NCI-H1694 (cell line): ENCODE measurements at places on chromosomes 2 and 18.

DNA sequence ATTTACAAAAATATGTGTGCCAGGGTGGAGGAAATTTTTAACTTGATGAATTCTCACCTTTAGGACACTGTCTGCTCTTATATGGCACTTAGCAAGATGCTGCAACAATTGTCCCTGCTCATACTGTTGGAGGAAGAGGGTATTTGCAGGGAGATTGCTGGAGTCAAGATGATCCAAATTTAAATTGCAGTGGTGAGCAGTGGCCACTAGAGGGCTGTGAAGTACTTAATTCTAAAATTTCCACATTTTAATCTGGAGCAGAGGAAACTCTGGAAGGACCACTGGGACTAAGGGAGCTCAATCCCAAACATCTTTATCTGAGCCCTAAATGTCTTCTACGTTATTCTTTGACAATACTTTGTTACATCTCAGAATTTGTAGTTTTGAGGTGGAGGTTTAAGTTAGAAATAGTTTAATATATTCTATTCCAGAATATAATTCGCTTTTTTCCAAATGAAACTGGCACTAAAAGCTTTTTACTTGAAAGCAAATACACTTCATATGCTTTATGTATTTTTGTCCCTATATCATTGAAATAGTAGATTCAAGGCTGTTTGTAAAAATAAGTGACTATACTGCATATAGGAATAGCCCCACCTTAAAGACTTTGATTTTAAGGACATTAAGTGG lies 33.0 kb upstream of the PTH2R start:
- DNase-seq: peak; percentile 72

GRCh38 chr2:28593160-28593755 lies 97.4 kb downstream of the PLB1 start:
- DNase-seq: no peak

- DNase-seq: no peak
Observed at GRCh38 chr2:109053716-109054115, 64.7 kb upstream of the EDAR start.

- no peak for DNase-seq
Observed at GRCh38 chr2:199602271-199602895, 144.6 kb upstream of the SATB2 start.

DNA sequence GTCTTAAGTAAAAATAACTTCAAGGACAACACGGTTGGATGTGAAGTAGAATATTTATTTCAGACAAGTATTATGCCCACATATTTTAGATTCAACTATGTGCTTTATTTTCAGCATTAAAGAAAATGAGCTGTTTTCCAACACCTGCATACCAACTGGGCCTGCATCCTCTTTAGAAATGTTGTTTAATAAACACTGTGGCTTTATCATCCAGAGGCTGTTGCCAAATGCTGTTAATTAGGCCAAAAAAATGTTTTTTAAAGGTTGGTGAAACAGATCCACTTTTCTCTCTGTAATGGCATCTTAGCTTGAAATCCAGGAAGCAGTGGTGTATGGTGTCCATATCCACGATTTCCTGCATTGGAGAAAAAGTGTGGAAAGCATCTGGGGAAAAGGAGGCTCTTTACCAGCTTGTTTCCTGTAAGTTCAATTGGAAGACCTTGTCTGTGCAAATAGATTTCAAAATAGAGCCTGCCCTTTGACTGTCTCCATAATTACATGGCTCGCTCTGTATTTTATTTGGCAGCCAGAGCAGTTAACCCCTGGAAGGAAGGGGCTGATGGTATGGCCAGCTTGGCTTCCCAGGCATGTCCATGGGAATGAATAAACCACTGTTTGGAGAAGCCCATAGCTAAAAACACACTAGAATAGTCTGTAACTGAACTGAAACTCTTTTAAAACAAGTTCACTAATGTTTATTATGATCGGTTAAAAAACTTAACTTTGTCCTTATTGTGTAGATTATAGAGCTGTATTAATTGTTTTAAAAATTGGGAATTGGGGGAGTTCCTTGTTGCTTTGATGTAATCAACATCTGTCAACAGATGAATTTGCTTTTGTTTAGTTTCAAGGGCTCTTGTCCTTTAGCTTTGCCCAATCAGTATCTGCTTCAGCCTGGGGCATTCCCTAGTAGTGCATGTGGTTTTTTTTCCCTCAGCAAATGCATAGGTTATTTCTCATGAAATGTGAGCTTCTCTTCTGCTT lies 33.0 kb upstream of the DLX1 start:
- DNase-seq: no peak

DNA sequence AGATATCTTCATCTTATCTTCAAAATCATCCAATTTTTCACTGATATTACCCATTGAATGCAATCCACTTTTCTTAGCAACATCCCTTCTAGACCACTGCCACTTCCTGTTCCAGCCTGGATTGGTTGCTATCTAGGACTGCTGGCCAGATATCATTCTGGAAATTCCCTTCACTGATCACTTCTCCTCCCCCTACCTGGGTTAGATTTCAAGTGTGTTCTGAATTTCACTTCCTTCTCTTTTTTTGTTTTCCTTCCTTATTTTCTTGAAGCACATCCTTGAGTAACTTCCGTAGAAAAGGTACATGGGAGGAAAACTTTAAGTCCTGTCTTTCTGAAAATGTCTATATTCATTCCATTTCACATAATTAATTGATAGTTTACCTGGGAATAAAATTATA lies 82.0 kb upstream of the IL1R2 start:
- no peak for DNase-seq

GRCh38 chr2:106789185-106789584 lies 96.8 kb downstream of the ST6GAL2 start:
- no peak for DNase-seq

- DNase-seq: no peak
Observed at GRCh38 chr2:168490015-168490874, 34.2 kb downstream of the CERS6 start.

DNA sequence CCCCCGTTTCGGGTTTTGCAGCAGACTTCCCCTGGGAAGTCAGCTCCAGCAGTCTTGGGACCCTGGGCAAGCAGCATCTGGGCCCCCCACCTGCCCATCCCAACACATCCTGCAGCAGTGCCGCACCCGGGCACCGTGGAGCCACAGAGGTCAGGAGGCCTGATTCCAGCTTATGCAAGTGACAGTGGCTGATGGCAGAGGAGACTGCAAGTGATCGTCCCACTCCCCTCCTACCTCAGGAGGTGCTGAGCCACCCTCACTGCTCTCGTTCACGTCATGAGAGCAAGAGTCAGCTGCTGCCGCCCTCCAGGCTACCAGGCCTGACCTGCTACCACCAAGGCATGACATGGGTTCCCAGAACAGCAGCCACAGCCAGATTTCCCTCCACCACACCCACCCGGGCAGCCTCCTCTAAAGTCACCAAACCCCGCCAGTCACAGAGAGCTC lies 18.2 kb downstream of the COX7A2L start:
- DNase-seq: no peak

DNA sequence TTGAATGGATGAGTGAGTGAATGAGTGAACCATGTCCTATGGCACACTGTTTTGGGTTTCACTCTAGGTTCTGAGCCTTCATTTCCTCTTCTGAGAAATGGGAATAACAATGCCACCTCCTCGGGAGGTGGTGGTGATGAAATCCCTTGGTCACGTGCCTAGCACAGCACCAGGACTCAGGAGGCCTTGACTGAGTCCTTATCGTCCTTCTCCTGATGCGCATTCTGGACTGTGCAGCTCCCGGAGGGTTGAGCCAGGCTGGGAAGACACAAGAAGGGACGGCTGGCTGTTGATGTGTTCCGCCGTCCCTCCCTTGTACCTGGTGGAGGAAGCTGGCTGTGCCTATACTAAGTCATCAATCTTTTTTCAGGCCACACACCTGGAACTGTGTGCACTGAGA lies 437.3 kb downstream of the ZNF521 start:
- DNase-seq: no peak

DNA sequence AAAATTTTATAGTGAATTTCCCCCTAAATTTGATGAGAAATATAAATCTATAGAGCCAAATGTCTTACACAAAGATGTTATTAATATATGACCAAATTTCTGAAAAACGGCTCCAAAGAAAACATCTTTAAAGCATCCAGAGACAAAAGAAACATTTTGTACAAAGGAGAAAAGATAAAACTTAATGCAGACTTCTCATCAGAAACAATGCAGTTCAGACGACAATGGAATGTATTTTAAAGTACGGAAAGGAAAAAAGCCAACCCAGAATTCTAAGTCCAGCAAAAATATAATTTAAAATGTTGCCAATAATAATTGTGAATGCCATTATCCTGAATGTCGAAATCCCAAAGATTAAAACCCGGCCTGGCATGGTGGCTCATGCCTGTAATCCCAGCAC lies 129.4 kb downstream of the MCFD2 start:
- no peak for DNase-seq

- DNase-seq: no peak
Observed at GRCh38 chr2:30566631-30567030, 119.6 kb downstream of the LCLAT1 start.

DNA sequence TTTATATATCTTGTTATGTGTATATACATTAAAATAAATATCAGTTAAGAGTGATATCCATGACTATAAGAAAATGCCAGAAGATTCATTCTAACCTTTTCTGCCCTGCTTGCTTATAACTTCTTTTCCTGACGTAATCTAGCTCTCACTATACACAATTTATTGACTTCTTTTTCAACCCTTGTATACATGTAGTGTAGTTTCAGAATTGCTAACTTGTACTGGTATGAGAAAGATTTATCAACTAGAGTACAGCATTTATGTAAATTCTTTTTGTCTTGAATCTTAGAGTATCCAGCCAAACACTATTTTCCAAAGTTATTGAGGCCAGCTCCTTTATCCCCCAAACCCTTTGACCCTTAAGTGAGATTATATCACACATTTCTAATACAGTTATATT lies 798.0 kb upstream of the RAB6C start:
- no peak for DNase-seq

- no peak for DNase-seq
Observed at GRCh38 chr2:231604101-231604684, 11.5 kb downstream of the TEX44 start.

GRCh38 chr2:165289069-165289468 lies 49.9 kb downstream of the SCN2A start:
- no peak for DNase-seq

DNA sequence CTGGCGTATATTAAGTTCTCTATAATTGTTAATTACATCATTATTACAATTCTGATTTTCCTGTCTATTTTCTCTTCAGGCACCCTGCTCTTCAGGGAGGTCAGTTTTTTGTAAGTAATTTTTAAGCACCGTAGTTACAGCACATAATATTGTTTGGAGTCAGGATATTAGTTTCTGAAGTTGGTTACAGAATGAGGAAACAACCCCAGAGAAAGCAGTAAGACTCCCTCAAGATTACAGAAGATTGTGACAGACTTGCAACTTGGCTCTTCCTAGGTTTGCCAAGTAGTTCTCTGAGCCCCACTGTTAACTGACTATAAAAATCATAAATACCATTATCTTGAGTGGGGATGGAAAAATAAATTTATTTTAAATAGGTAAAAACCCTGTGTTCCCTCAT lies 921 bp downstream of the RPE start:
- DNase-seq: no peak

DNA sequence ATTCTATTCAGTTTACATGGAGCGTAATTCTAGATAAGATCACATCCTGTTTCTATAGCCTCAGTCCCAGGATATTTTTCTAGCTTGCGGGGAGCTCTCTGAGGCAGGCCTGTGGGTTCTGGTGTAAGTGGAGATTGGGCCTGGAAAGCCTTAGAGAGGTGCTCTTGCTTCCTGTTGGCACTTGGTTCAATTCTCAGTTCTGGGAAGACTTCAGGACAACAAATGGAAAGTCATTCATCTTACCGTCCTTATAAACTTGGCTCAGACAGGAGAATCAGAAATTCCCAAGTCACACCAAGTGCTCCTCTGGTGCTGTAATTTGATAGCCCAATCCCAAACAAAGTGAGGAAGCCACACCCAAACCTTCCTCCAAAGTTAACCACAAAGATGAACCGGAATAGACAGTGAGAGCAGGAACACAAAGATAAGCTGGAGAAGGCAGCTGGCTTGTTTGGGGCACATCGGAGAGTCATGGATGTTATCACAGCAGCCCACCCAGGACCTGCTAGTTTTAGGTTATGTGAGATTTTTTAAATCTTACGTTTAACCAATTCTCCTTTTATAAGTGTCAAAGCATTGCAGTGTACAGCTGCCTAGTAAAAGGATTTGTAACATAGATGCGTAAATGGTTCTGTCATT lies 144.3 kb upstream of the MAP3K20 start:
- DNase-seq: no peak

GRCh38 chr2:2502201-2502549 lies 171.1 kb upstream of the MYT1L start:
- DNase-seq: no peak

DNA sequence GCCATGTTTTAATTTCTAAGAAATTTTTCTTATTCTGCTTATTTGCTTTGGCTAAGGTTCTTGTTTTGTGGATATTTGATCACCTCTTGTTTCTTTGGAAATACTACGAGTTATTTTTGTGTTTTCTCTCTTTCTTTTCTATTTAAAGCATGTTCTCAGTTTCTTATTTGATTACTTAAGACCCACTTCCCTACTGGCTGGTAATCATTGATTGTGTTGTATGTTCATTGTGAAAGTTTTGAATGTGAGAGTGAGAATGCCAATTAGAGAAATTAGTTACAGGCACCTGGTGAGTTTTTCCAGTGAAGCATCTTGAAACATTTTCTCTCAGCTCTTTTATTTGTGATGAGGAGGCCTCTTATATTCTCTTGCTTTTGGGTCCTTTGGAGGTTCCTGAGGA lies 226.7 kb upstream of the MC4R start:
- DNase-seq: no peak

DNA sequence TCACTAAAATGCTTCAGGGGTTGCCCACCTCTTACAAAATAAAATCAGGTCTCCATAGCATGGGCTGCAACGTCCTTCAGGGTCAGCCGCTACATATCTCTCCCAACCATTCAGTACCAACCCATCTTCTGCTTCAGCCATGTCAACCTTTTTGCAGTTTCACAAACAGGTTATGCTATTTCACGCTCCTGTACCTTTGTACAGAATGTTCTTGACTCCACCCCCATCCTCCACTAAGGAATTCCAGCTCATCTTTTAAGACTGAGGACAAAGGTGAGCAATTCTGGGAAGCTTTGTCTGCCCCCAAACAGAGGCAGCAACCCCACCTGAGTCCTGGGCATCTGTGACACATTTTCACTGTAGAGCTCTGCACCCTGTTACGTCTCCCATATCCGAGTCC lies 8.8 kb upstream of the EVA1A start:
- DNase-seq: no peak

DNA sequence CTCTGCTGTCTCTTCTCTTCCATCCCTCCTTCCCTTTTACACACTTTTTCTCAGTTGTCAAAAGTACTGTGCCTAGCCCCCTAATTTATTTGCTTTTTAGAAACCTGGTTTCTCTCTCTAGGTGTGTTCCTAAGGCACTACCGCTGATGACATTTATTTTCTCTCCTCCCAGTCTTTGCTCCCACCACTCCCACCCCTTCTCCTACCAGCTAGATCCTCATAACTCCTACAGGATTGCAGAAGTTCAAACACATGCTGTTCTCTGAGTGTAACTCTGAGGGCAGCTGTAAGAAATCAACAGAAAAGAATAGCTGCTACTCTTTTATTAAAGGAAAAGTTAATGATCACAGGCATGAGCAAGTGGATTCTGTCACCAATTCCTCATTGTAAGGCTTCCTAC lies 22.3 kb upstream of the LRRTM1 start:
- no peak for DNase-seq
